ENCODE measurements at places on chromosomes 6 and 20.

DNA sequence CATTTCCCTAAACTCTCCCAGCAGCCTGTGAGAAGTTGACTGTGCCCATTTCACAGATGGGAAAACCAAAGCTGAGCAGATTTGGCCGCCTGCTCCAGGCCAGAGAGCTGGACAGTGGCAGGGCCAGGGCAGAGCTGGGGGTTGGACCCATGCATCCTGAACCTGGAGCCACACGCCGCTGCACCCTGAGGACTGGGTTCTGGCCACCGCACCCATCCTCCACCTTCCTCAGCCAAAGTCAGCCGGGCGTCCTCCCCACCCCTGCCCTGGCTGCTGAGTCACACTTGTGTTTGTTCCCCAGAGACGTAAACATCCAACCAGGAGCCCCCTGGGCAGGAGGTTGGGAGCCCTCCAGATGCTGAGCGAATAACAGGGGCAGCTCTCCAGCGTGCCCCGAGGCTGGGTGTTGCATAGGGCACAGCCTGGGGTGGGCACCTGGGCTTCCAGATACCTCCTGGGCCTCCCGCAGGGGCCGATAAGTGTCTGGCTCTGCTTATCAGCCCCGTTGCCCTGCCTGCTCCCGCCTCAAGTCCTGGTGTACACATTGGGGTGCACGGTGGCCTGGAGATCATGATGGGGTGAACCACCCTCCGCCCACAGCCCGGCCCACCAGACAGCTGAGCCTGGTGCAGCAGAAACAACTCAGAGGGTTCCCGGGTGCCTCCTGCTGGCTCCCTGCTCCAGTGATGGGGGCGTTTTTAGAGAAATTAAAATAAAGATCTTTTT, 23.8 kb downstream of the RBM38 start:
- no peak for DNase-seq

DNA sequence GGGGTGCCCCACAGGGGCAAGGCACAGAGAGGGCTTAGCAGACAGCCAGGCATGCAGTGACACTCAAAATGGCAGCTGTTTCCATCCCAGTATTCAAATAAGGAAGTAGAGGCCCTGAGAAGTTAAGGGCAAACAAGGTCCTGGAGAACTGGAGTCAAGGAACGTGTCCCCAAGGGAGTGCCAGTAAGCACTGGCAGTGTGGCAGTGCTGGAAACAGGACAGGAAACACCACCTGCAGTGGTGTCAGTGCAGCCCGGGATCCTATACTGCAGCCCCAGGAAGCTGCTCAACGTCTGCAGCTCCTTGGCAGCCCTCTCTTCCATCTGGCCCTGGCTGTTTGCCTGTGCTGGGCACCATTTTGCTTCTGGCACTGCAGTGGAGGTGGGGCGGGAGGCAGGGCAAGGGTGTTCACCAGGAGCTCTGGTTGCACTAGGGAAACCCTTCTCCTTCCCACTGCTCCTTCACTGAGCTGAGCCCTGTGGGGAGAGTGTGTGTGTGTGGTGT, 56.3 kb downstream of the EDN3 start:
- no peak for DNase-seq

GRCh38 chr6:41392246-41392645, 56.8 kb downstream of the NCR2 start:
- no peak for DNase-seq

- DNase-seq = no peak
Observed at GRCh38 chr6:106184629-106185028, 98.5 kb downstream of the PRDM1 start.

DNA sequence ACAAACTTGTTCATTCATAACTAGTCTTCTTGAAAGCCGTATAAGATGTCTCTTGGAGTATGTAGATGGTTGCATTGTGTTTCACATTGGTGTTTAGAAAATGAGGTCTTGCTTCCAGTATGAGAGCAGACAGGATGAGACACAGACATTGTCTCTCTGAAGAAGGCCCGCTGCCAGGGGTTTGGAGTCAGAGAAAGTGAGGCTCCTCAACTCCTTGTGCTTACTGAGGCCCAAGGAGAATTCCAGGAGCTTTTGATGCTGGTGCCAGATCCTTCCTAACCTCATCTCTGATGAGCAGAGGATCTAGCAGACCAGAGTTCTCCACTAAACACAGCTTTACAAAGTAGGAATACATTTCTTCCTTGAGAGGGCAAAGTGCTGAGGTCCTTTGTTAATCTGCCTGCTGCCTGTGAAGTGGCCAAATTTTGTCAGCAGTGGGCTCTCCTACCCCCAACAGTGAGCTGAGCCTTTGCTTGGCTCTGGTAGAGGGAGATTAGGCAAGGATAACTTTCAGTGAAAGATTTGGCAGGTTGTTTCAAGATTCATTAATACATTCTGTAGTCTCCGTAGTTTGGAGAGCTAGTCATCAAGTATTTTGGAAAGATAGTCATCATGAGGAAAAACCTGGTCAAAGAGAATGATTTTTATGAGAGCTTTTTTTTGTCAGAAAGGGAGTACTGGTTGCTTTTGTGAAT, 9.7 kb downstream of the MAPRE1 start:
- DNase-seq = no peak

GRCh38 chr6:17002123-17002522, 99.7 kb upstream of the STMND1 start:
- no peak for DNase-seq

DNA sequence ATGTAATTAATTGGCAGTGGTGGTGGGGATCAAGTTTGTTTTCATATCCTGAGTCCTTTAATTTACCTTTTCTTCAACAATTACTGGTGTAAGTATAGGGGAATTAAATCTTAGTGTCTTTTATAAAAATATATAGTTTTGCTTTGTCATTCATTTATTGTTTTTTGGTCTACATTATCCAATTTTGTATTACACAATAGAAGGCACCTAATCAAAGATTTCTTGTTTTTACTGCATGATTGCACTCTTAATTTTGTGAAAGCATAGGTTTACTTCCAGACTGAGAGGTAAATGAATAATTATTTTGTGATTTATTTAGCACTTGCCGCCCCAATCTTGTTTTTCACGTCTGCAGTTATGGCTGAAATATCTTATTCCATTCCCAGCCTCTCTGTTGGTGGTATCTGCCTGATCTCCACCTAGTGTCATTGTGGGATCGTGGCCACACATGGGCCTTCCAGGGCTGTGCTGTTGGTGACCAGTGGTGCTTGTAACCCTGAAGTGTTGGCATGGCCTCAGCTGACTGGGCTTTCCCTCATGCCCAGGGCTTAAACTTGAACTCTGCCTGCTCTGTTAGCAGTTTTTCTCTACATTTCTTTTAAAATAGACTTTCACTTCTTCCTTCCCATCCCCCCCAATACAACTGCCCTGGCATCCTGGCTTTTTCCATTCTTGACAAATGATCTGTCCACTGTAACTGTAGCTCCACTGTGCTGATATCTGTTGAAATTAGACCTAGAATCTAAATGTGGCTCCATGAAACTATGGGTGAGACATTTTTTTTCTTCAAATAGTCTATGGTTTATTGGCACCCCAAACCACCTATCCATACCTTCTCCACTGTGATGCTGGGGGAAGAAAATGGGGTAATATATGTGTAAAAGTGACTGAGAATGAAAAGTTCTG, 24.8 kb downstream of the E2F3 start:
- no peak for DNase-seq

- no peak for DNase-seq
Observed at GRCh38 chr20:41405436-41405835, 38.8 kb upstream of the EMILIN3 start.

- DNase-seq = no peak
Observed at GRCh38 chr20:17860301-17861197, 108.0 kb downstream of the SNX5 start.

- no peak for DNase-seq
Observed at GRCh38 chr6:107786709-107787588, 37.2 kb downstream of the SCML4 start.

GRCh38 chr20:1305712-1306111, 23.2 kb downstream of the SDCBP2 start:
- no peak for DNase-seq

- DNase-seq = no peak
Observed at GRCh38 chr6:161169035-161169434, 104.8 kb downstream of the AGPAT4 start.

GRCh38 chr20:56631990-56632327, 2.9 kb downstream of the TFAP2C start:
- DNase-seq = no peak

DNA sequence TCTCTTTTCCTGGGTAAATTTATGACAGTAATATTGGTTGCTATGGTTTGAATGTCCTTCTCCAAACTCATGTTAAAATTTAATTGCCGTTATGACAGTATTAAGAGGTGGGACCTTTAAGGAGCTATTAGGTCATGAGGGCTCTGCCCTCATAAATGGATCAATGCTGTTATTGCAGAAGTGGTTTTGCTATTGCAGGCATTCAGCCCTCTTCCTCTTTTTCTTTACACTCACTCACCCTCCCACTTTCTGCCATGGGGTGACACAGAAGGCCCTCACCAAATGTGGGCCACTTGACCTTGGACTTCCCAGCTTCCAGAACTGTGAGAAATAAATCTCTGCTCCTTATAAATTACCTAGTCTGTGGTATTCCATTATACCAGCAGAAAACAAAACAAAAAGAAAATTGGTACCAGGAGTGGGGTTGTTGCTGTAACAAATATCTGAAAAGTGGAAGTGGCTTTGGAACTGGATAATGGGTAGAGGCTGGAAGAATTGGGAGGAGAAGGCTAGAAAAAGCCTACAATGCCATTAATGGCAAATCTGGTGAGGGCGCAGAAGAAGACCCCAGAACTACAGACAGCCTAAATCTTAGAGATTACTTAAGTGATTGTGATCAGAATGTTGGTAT, 24.8 kb upstream of the IGF2R start:
- no peak for DNase-seq

DNA sequence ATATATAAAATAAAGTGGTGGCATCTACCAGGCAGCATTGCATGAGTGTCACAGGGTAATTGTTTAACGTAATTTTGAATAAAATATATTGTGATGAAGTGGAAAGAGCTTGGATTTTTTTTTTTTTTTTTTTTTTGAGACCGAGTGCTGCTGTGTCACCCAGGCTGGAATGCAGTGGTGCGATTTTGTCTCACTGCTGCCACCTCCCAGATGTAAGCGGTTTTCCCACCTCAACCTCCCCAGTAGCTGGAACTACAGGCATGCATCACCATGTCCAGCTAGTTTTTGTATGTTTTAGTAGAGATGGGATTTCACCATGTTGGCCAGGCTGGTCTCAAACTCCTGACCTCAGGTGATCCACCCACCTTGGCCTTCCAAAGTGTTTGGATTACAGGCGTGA, 81.1 kb upstream of the SMIM8 start:
- no peak for DNase-seq

- no peak for DNase-seq
Observed at GRCh38 chr6:132400555-132400882, 756 bp downstream of the MOXD1 start.

- no peak for DNase-seq
Observed at GRCh38 chr20:38353316-38353715, 7.0 kb downstream of the LBP start.

GRCh38 chr6:79630883-79631692, at the start of gene SH3BGRL2:
SH3BGRL2 (plus strand) TSS chr6:79631329; CDS start chr6:79631462, 133 bp downstream.
- DNase-seq = peak; percentile 14

- peak; percentile 37 for DNase-seq
Observed at GRCh38 chr6:137661601-137662000, 167.4 kb upstream of the OLIG3 start.

DNA sequence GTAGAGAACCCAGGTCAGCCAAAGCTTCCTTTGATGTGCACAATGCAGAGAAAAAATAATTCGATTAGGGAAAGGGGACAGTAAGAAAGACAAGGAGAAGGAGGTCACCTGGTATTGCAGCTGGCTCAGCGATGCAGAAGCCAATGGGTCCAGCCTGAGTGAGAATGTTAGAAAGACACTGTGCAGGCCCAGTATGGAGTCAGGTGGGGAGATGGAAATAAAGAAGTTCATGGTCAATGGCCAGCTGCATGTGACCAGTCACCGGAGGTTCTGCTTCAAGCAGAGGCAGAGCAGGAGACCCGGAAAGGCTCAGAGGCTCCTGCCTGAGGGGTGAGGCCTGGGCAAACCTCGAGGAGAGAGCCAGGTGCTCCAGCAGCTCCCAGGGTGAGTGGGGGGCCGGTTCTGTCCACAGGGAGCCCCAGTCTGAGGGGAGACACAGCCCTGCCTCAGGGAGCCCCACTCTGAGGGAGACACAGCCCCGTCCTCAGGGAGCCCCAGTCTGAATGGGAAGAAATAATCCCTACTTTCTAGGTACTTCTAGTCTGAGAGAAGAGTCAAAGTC, 51.3 kb downstream of the LRFN2 start:
- DNase-seq = no peak

- DNase-seq = no peak
Observed at GRCh38 chr6:134752445-134752844, 197.5 kb downstream of the ALDH8A1 start.

GRCh38 chr6:32046450-32047083, 8.4 kb downstream of the CYP21A2 start:
- no peak for DNase-seq

- DNase-seq = no peak
Observed at GRCh38 chr6:158567152-158567551, 7.3 kb downstream of the TMEM181 start.

- DNase-seq = no peak
Observed at GRCh38 chr6:93468291-93468690, 48.9 kb upstream of the EPHA7 start.

DNA sequence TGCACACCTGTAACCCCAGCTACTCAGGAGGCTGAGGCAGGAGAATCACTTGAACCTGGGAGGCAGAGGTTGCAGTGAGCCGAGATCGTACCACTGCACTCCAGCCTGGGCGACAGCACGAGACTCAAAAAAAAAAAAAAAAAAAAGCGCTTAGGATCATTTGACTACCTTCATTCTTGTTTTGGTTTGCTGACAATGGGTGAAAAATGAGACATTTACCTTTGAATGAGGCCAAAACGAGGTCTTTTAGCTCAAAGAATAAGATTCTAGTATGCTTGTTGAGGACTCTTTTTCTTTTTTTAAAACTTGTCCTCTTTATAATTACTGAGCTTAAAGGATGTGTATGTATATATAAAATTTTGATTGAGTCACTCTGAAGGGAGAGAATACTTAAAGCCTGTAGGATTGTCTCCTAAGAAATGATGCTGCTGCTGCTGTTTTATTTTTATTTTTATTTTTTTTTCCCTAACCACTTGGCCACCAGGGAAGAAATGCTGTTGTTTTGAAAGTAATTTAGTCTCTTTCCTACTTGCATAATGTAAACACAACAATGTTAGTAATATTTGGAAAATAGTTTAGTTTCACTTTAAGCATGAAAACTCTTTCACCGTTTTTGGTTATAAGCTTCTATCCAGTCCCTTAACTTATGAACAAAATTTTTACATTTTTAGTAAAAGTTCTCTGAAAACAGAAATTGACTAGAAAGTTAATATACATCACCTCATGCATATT, 7.9 kb downstream of the UBR2 start:
- no peak for DNase-seq

GRCh38 chr20:51424270-51425117, 118.0 kb downstream of the NFATC2 start:
- DNase-seq = no peak
